ENCODE measurements at places on chromosomes 11 and 22. TPM values are rescaled to one million over a fixed set of nuclear protein-coding genes. Genes with fewer than 3 reads are reported as not detected.

GRCh38 chr11:85098996-85099395 is 528.1 kb downstream of the DLG2 start:
- DNase-seq, result no peak

GRCh38 chr11:34327804-34328631 is 29.8 kb downstream of the ABTB2 start:
- DNase-seq, result no peak

Gene TRIM3
- total RNA-seq, result 18.5 TPM

Gene POU2AF2
- total RNA-seq, result not detected

GRCh38 chr22:22877523-22878210 is 9.9 kb upstream of the IGLL5 start:
- DNase-seq, result peak; percentile 57

Gene CDKN1C
- total RNA-seq, result 268 TPM

Gene GAL3ST1
- total RNA-seq, result 21.6 TPM

DNA sequence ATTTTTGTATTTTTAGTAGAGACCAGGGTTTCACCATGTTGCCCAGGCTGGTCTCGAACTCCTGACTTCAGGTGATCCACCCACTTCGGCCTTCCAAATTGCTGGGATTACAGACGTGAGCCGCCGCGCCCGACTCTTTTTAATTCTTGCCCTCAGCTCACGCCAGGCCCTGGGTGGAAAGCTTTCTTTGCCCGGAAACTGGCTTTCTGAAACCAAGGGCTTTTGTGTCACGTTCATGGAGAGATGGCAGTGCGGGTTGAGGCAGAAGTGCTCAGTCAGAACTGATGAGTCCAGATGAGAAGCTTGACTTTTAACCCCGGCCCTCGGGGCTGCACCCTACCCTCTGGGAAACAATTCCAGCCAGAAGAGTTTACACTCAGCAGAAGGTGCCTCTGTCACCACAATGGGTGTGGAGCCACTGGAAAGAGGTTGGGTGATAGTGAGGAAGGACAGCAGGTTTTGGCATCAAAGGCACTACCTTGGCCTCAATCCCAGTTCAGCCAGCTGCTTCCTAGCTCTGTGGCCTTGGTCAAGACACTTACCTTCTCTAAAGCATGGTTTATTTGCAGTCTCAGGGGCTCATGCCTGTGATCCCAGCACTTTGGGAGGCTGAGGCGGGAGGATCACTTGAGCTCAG is 890 bp upstream of the ARFGAP3 start:
- no peak for DNase-seq

GRCh38 chr11:77175869-77176539 is 48.0 kb downstream of the MYO7A start:
- DNase-seq, result no peak

DNA sequence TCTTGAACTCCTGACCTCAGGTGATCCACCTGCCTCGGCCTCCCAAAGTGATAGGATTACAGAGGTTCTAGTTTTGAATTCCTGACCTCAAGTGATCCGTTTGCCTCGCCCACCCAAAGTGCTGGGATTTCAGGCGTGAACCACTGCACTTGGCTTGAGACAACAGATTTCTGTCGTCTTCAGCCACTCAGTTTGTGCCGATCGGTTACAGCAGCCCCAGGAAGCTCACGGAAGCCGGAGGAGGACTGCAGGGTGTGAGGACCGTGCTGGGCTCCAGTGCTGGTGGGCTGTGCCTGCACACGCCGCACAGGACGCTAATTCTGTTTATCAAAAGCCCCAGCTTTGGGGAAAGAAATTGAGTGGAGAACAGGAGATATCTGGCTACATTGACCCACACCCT is 82.0 kb downstream of the CELSR1 start:
- DNase-seq, result no peak

Gene CSF2RB
- total RNA-seq, result not detected

- DNase-seq, result no peak
Observed at GRCh38 chr22:50190941-50191741, 5.4 kb downstream of the TRABD start.

- DNase-seq, result no peak
Observed at GRCh38 chr11:12180257-12181205, 70.1 kb downstream of the MICAL2 start.

- no peak for DNase-seq
Observed at GRCh38 chr11:131099013-131099412, 182.7 kb upstream of the SNX19 start.

Measured in progenitor cell of endocrine pancreas (in vitro differentiated cells).